Substantia nigra (tissue), 51 donors: ENCODE measurements at places on chromosomes 16 and 17.

DNA sequence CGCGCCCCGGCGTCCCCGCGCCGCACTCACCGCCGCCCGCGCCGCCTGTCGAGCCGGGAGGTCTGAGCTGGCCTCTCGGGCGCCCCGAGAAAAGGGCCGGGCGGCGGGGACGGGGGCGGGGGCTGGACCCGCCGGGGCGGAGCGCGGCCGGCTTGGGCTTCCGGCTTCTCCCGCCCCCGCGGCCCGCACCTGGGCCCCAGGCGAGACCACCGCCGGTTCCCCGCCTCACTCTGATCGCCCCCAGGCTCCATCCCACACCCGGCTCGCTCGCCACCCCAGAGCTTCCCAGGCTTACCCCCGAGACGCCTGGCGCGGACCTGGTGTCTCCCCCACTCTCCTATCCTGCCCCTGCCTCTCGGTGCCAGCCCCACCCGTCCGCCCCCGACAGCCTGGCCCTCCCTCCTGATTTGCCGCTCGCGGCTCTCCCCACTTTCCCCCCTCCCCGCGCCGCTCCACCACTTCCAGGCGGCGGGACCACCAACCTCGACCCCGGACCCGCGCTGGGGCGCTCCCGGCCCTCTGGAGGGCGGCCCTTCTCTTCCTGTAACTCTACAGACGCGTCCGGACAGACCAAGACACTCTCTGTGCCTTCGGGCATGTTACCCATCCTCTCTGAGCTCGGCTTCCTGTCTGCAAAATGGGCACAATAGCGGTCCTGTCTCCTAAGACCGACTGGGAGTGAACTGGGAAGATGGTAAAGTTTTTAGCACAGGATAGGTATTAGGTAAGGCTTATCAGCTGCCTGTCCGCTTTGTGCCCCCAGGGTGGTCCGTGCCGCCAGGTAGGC, at the start of gene LITAF:
Gene LITAF, minus strand, starts transcription at position 64 of the 787 bp plus-strand sequence. CDS start 30,189 bp downstream, outside the sequence.
- peak; percentile 35 for DNase-seq

- DNase-seq = no peak
Measured at GRCh38 chr17:74922694-74923537, at the start of gene USH1G. Gene USH1G, minus strand, starts transcription at chr17:74923255. Its CDS starts 182 bp downstream, at chr17:74923073.

- DNase-seq = no peak
Measured at GRCh38 chr16:17850581-17851250, 380.0 kb upstream of the XYLT1 start.

DNA sequence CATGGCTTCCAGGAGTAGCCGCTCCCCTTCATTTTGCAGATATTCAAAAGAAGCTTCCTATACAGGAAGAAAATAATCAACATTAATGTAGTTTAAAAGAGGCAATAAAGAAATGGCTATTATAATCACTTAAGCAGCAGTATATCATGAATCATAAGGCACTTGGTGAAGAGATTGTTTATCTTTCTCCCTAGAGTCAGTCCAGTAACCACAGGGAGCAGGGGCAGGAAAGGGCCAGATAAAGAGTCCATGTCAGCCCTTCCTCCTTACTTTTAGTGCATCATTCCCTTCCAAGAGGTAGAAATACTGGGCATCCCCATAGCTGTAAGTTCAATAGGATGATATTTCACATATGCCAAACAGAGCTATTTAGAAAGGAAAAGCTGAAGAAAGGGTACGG, 184.6 kb upstream of the C17orf78 start:
- no peak for DNase-seq

GRCh38 chr17:7133424-7133823, 18.8 kb upstream of the ASGR2 start:
- no peak for DNase-seq

- DNase-seq = peak; percentile 52
Measured at GRCh38 chr17:56593646-56594319, at the start of gene NOG. Gene NOG, plus strand, starts transcription at chr17:56593699. Its CDS starts 525 bp downstream, at chr17:56594224.

DNA sequence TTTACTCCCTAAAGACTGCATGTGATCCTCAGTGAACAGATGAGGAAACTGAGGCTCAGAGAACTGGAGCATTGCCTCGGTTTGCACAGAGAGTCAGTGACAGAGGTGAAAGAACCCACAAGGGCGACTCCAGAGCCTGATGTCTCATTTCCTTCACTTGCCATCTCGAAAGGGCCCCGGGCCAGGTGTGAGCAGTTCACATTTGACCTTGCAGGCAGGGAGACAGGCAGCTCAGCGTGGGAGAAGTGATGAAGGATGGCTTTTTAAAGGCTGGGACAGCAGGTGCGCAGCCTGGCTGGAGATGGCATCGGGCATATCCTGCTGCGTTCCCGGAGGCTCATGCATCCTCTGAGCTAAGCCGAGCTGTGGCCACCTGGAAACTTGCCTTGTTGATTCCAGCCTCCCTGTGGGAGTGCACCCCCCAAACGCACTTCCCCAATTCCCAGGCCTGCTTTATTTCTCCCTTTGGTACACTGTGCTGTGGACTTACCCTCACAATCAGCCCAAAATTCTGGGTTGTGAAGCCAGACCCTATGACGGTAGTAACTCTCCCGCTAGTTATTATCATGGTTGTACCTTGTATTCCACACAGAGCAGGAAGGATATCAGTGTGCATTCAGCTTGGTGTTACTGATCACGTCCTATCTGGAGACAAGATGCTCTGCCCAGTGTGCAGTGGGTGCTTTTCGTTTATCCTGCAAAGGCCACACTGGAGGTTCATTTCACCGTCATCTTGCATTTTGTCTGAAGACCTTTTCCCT, 753.2 kb upstream of the EEF2KMT start:
- no peak for DNase-seq

DNA sequence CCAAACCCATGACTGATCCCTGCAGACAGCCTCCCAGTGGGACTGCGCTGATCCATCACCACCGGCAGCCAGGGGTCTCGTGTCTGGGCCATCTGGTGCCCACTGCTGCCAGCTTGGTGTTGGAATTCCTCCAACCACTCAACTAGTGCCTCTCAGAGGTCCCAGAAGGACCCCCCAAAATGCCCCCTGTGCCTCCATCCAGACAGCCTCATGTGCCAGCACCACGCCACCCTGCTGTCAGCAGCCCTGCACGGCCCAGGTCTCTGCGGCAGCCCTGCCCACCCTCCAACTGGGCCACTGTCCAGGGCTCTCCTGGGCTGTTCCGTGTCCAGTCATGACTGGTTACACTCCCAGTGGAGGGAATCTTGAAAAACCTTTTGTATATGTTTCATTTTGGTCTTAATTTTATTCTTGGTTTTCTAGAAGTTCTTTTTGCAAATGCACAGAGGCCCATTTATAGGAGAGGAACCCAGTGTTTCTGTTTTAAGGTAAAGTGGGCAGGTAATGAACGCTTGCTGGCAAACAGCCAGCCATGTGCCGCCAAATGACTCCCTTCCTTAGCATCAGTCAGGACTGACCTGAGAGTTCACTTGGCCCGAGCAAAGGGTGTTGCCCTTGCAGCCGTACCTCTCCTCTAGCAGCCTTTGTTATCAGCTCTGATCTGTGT, 34.6 kb downstream of the GRIN2C start:
- no peak for DNase-seq

GRCh38 chr17:40900809-40901356, 15.8 kb upstream of the KRT20 start:
- no peak for DNase-seq

GRCh38 chr17:56571456-56571855, 22.0 kb upstream of the NOG start:
- DNase-seq = no peak

DNA sequence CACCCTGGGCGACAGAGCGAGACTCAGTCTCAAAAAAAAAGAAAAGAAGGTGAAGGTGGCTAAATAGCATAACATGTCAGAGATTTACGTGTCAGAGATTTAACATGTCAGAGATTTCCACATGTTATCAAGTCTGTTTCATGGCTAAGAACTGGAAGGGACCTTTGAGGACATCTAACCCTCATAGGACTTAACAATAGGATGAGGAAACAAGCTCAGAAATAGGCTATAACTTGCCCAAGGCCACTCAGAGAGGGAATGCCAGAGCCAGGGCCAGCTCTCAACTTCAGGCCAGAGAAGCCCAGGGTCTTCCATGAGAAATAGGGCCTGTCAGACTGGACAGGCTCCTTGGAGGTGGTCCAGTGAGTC, 26.8 kb upstream of the ZNF629 start:
- no peak for DNase-seq

DNA sequence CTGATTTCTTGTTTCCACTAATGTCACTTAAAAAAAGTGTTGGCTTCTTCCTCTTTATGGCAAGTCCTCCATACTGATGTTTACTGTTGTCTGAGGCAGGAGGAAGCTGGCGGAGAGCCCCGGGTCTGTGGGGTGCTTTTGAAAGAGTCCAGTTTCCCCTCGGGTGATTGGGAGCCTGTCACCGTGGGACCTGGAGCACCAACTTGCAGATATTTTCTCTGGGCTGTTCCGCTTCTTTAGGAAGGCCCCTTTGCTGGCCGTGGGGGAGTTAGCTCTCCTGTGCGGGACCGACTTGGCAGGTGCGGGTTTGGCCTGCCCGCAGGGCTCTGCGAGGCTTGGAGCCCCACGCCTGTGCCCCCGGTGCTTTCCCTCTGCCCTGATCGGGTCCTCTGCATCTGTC, 3.1 kb downstream of the BANP start:
- DNase-seq = peak; percentile 7

GRCh38 chr17:43309505-43310332, 75.9 kb upstream of the RNU2-1 start:
- no peak for DNase-seq

GRCh38 chr16:2465653-2466415, 5.3 kb upstream of the NTN3 start:
- DNase-seq = no peak

DNA sequence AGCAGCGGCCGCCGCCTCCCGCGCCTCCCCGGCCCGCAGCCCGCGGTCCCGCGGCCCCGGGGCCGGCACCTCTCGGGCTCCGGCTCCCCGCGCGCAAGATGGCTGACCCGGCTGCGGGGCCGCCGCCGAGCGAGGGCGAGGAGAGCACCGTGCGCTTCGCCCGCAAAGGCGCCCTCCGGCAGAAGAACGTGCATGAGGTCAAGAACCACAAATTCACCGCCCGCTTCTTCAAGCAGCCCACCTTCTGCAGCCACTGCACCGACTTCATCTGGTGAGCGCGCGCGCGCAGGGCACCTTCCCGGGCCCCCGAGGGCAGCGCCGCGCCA, 258 bp downstream of the PRKCB start:
- DNase-seq = no peak

- DNase-seq = no peak
Measured at GRCh38 chr17:78684026-78684425, 98.0 kb downstream of the CYTH1 start.

DNA sequence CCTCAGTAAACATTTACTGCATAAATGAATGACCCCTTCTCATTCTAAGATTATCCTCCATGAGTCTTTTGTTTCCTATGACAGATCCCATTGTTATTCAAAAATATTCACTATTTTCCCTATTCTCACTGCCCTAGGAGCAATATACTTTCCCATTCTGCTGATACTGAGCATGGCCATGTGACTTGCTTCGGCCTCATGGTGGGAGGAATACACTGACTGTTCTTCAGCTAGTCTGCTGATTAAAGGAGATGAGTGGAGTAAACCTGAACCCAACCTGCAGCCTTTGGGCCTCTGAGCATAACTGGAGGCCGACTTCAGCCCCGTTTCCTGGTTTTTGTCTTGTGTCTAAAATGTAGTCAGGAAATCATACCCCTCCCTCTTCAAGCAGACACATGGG, 531.8 kb upstream of the SALL1 start:
- no peak for DNase-seq

- no peak for DNase-seq
Measured at GRCh38 chr16:73064212-73064993, 16.5 kb upstream of the ZFHX3 start.

- no peak for DNase-seq
Measured at GRCh38 chr16:71847096-71847495, 1.3 kb downstream of the ATXN1L start.

GRCh38 chr16:18969855-18970240, 13.9 kb upstream of the TMC7 start:
- no peak for DNase-seq

DNA sequence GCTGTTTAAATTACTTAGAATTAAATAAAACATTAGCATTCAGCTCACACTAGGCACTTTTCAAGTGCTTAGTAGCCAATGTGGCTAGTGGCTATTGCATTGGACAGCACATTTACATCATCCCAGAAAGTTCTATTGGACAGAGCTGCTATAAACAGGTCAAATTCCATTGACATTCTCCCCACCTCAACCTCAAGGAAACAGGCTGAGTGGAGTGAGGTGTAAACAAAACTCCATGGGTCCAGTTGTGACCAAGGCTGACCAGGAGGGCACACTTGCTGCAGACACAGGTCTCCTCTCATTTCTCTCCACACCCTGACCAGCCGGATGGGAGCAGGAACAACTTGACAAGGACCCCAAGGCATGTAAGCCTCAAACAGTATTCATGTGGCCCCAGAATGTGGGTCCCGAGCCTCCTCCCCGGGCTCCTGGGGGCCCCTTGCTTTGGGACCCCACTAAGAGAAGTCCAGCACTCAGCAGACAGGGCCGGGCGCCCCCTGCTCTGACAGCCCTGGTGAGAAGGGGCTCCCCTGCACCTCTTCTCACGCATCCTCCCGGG, 488 bp downstream of the C17orf113 start:
- DNase-seq = no peak

GRCh38 chr16:85393674-85394451, 219.3 kb upstream of the GSE1 start:
- no peak for DNase-seq

DNA sequence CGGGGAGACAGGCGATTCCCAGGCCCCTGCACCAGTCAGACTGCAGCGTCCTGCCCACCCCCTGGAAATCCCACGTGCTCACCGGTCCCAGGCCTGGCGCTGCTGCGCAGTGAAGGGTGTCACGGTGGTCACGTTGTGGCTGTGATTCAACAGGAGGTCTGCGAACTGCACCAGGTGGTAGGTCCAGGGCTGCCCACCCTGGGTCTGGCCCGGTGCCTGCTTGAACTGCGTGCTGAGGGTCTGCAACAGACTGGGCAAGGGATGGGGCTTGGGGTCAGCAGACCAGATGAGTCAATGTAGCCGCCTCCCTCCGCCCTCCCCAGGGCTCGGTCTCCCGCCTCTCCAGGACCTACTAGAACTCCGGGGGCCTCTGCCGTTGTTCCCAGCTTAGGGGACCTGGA, 7.1 kb downstream of the MYBBP1A start:
- DNase-seq = no peak

- no peak for DNase-seq
Measured at GRCh38 chr16:3042376-3042775, 4.0 kb upstream of the MMP25 start.
